Suppressor macrophage treated with lipopolysaccharide for 1 hour (primary cell): ENCODE measurements at places on chromosomes 6 and 20.

DNA sequence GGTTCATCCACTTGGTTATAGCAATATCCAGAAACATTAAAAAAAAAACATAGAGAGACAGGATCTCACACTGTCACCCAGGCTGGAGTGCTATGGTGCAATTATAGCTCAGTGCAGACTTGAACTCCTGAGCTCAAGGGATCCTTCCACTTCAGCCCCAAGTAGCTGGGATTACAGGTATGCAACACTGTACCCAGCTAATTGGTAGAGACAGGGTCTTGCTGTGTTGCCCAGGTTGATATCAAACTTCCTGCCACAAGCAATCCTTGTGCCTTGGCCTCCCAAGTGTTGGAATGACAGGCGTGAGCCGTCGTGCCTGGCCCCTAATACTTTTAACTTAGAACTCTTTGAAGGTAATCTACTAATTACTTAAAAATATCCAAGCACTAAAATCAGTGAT lies 818 bp upstream of the SLC17A1 start:
- no peak for DNase-seq

GRCh38 chr20:11891776-11892545 lies 25.7 kb upstream of the BTBD3 start:
- DNase-seq, result peak; percentile 81

DNA sequence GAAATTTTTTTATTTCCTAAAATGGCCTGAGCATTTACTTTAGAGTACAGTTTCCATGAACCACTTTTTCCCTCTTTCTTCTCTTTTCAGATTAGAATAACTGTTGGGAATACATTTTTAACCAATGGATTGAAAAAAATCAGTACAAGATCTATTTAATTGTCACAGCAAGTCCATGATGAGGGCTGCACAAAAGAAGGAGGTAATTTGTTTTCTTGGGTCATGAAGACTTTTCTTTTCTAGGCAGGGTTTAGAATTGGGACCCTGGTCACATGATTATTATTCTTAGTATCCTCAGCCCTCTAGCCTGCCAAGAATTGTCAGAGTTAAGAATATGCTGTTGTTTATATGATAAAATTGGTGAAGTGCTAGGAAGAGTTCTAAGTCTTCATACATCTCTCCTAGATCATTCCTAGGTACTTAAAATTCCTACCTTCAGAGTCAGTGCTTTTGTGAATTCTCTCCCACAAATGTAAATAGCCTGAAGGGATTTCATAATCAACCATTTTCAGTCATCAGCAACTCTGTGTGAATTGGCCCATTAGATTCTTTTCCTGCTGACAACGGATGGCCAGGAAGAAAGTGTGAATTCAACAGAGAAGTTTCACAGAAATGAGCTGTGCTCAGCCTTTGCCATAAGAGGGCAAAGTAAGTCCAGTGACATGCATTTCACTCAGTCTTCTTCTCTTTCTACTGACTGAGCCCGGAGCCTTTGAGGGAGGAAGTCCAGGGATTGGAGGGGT lies 32.4 kb upstream of the TPBG start:
- DNase-seq, result no peak

GRCh38 chr6:91523511-91523910 lies 936.6 kb upstream of the MAP3K7 start:
- no peak for DNase-seq

DNA sequence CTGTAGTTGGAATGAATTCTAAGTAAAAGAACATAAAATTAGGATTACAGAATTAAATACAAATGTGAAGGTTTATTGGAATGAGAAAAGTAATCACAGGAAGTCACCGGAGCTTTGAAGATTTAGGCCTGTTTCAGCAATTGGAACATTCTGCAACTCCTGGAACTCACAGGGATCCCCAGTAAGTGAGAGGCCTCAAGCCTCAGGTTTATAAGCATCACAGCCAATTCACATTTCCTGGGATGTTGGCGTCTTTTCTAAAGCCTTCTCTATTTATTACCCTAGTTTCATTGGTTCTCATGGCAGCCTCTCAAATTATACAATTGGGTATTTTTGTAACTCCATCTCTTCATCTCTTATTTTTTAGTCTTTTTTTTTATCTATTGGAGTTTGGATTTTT lies 90.4 kb upstream of the HIVEP1 start:
- no peak for DNase-seq

DNA sequence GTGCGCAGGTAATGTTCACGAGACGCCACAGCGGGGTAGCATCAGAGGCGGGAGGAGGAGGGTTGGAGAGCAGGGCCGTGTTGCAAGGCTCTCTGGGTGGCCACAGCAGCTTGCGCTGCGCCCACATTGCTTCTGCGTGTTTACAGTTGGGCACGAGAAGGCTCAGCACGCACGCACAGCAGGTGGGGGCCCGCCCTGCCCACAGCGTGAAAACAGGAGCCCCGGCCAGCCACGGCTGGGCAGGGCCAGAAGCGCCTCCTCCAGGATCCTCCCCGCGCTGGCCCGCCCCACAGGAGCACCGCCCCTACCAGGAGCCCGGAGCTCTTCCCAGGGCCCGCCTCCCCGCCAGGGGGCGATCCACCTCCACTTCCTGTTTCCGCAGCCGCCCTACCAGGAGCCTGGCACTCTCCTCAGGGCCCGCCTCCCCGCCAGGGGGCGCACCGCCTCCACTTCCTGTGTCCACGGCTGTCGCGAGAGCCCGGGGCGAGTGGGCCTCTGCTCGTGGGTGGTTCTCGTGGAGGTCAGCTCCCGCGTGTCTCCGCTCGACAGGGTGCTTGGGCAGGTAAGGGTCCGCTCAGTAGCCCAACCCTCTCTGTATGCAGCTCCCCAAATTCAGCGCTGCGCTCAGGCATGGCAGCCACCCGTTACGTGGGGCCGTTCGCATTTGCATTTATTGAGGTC lies at the start of gene FAM50B:
Gene FAM50B, plus strand, starts transcription at position 449 of the 681 bp plus-strand sequence. CDS start 439 bp downstream, outside the sequence.
- peak; percentile 91 for DNase-seq

GRCh38 chr6:5619249-5619648 lies 357.9 kb downstream of the FARS2 start:
- DNase-seq, result no peak

DNA sequence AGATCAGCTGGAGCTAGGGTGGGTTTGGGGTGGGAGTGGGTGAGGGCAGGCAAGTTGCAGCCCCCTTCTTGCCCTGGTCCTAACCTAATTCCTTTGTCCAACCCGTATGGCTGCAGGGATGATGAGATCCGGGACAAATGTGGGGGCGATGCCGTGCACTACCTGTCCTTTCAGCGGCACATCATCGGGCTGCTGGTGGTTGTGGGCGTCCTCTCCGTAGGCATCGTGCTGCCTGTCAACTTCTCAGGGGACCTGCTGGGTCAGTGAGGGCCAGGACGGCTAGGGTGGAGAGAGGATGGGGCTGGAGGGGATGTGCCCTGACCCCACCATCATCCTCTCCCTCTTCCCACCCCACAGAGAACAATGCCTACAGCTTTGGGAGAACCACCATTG lies 12.0 kb downstream of the TMEM63B start:
- DNase-seq, result no peak

GRCh38 chr6:36970892-36971842 lies 14.8 kb downstream of the MTCH1 start:
- DNase-seq, result no peak

GRCh38 chr6:22530506-22530905 lies 38.9 kb upstream of the HDGFL1 start:
- no peak for DNase-seq

DNA sequence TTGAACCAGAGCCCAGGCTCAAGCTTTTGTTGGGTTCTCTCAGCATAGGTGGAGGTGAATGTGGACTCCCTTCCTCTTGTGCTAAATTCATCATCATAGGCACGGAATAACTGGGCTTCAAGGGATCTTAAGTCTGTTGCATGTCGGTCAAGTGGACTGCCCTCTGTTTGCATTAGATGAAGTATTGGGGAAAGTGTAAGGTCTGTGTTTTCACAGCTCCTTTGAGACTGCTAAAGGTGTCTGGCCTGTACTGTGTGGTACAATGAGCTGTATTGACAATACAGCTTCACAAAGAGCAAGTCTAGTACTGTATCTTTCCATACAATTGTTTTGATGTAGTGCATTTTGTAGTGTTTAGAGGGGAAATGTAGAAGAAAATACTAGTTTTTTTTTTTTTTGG lies 34.3 kb upstream of the TULP4 start:
- no peak for DNase-seq
